ENCODE measurements at places on chromosomes 3 and 15.

DNA sequence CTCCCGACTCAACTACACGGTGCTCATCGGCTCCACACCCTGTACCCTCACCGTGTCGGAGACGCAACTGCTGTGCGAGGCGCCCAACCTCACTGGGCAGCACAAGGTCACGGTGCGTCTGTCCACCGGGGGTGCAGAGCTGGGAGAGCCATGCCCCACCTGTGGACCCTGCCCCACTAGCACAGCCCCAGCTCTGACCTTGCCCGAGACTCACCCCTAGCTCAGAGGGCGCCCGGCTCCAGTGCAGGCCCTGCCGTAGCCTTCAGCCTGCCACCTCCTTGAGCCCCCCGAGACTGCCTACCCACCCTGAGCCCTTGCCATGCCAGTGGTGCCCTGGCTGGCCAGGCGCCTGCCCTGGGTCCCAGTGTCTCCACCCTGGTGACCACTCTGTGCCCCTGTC, 34.9 kb downstream of the PLXNA1 start:
- DNase-seq = no peak

DNA sequence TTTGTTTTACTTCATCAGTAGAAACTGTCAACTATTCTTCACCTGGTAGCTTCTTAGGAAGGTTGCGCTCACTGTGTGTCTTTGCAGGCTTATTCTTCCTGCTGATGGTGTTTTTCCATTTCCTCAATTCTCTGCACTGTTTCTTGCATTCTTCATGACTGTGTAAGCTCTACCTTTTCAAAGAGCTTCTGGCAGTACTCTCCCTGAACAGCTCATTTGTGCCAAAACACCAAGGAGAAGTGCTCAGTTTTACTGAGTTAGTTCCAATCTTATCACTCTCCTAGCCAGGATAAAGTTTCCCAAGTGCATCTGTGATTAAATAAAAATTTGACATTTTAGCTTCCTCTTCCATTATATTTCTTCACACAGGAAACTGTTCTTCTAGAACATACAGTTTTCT, 339.8 kb downstream of the EPHA3 start:
- no peak for DNase-seq

- no peak for DNase-seq
Measured at GRCh38 chr3:74435631-74436030, 178.8 kb downstream of the CNTN3 start.

- no peak for DNase-seq
Measured at GRCh38 chr3:189403194-189403593, 228.0 kb upstream of the TP63 start.
